Neural progenitor cell (in vitro differentiated cells): ENCODE measurements at places on chromosomes 16 and 17. TPM values are rescaled to one million over a fixed set of nuclear protein-coding genes. Genes with fewer than 3 reads are reported as not detected.
A peak's percentile ranks its signal among the peaks of the same experiment; 100 is the strongest.

DNA sequence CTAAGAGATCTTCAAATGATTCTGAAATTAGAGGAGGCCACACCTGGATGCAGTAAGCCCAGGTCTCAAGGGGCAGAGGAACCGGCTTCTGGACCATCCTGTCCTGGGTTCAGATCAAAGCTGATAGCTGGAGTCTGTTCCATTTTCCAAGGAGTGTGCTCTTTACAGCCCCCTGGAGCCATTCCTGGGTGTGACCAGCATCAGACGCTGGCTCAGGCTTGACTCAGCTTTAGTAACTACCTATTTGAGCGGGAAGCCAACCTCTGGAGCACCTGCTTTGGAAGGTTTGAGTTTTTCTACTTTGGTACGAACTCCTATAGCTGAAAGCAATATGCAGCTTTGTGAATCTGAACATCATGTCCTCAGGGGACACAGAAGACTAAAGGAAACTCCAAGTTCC is 12.9 kb upstream of the BBS2 start:
- H3K27ac ChIP-seq: no peak overlapping the region
- DNase-seq: no peak
- no peaks in the 10 kb centered on the region for H3K36me3 ChIP-seq

VTN gene
- total RNA-seq: 0.25 and 1.2 TPM in 2 replicates

TPSD1 gene
- not detected in 2 replicates for total RNA-seq

DNA sequence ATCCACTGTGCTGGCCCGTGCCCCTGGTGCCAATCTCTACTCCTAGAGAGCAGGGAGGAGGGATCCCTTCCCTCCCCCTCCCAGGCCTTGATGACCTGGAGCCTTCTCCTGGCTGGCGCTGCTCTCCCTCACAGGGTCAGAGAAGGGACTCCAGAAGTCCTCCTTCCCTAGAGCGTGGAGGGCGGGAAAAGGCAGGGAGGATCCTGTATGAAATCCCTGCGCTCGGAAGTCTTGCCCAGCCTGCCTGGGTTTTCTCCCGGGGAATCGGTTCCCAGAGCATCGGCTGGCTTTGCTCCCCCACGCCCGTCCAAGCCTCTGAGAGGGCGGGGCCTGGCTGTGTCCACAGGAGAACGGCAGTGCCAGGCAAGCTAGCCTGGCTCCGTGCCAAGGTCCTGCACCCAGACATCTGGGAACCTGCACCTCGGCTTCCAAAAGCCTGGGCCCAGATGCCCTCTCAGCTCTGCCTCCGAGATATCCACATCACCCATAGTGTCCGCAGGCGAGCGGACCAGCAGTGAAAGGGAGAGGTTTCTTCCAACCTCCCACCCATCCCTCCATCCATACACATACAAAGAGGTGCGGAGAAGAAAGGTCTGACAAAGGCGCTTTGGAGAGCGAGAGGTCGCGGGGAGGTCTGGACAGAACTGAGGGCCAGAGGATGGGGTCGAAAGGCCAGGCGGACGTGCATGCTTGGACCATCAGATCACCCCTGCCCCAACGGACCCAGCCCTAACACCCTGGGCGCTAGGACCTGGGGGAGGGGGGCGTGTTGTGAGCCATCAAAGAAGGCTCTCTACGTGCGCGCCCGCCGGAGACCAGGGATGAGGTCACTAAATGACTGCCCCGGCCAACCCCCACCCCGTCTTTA is 1.1 kb downstream of the MPP2 start:
- peak overlapping the region; percentile 76 for H3K4me3 ChIP-seq
- H3K27ac ChIP-seq: no peak overlapping the region
- peaks cover 11% of the 10 kb centered on the region for H3K27me3 ChIP-seq

DNA sequence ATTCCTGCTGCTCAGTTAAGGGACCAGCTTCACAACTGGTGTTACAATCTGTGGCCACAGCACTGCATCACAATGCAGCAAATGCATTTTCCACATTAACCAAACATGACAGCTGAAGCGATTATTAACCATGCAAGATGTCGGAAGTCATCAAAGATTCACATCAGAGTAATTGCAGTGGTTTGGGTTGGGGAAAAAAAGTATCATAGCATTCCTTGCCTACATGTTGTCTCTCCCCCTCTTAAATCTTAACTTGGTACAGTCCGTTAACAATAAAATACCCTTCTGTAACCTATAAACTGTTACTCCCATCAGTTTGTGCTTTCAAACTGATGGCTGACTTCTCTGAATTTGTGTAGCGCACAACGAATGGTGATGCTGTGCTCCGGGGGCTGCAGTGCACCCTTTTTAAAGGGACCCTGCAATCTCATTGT is 51.6 kb downstream of the NUP93 start:
- no peaks in the 10 kb centered on the region for H3K27me3 ChIP-seq
- no peaks in the 10 kb centered on the region for H3K36me3 ChIP-seq
- peak overlapping the region; percentile 31 for H3K4me3 ChIP-seq
- H3K4me1 ChIP-seq: peaks cover 93% of the 10 kb centered on the region
- H3K27ac ChIP-seq: peak overlapping the region; percentile 67
- DNase-seq: no peak

ELMO3 gene
- total RNA-seq: 1.9 TPM in 1 of 2 replicates, not detected in the other

GRCh38 chr16:86925067-86925791 is 346.9 kb downstream of the FOXL1 start:
- no peaks in the 10 kb centered on the region for H3K4me1 ChIP-seq
- no peak overlapping the region for H3K27ac ChIP-seq
- no peaks in the 10 kb centered on the region for H3K36me3 ChIP-seq
- no peaks in the 10 kb centered on the region for H3K27me3 ChIP-seq
- H3K4me3 ChIP-seq: no peak overlapping the region

ALOXE3 gene
- total RNA-seq: not detected in 2 replicates

DNA sequence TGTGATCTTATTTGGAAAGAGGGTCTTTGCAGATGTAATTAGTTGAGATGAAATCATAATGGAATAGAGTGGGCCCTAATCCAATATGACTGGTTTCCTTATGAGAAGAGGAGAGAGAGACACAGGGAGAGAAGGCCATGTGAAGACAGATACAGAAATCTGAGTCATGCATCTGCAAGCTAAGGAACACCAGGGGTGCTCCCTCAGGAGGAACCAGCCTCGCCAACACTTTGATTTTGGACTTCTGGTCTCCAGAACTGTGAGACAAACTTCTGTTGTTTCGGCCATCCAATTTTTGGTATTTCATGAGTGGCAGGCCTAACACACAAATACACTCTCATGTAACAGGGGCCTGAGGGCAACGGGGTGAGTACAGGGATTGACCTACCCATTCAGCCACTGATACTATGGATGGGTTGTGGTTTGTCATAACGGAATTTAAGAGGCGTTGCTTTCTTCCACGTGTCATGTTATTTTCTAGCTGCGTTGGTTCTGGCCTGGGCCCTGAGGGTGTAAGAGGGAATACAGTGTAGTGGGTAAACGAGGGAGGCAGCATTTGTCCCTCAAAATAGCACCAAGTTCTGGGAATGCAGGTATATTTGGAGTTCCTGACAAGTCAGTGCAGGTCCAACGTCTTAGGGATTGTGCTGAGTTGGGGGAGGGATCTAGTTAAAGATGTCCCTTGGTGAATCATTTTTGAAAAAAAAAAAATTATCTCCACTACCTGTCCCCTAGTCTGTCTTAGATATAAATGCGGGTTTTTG is 17.7 kb downstream of the PLCG2 start:
- H3K27ac ChIP-seq: no peak overlapping the region
- no peaks in the 10 kb centered on the region for H3K27me3 ChIP-seq
- H3K4me1 ChIP-seq: no peaks in the 10 kb centered on the region

GAST gene
- not detected in 2 replicates for total RNA-seq

- no peak for DNase-seq
- H3K4me3 ChIP-seq: no peak overlapping the region
- peaks cover 23% of the 10 kb centered on the region for H3K4me1 ChIP-seq
- no peaks in the 10 kb centered on the region for H3K36me3 ChIP-seq
- no peak overlapping the region for H3K27ac ChIP-seq
These were observed 13.3 kb downstream of the CAVIN1 start for GRCh38 chr17:42409523-42410318.

GRCh38 chr17:8164815-8165131 is 2.0 kb upstream of the VAMP2 start:
- H3K4me1 ChIP-seq: peaks cover 23% of the 10 kb centered on the region
- no peaks in the 10 kb centered on the region for H3K27me3 ChIP-seq
- H3K4me3 ChIP-seq: no peak overlapping the region
- no peak overlapping the region for H3K27ac ChIP-seq
- H3K36me3 ChIP-seq: peaks cover 4% of the 10 kb centered on the region

DNA sequence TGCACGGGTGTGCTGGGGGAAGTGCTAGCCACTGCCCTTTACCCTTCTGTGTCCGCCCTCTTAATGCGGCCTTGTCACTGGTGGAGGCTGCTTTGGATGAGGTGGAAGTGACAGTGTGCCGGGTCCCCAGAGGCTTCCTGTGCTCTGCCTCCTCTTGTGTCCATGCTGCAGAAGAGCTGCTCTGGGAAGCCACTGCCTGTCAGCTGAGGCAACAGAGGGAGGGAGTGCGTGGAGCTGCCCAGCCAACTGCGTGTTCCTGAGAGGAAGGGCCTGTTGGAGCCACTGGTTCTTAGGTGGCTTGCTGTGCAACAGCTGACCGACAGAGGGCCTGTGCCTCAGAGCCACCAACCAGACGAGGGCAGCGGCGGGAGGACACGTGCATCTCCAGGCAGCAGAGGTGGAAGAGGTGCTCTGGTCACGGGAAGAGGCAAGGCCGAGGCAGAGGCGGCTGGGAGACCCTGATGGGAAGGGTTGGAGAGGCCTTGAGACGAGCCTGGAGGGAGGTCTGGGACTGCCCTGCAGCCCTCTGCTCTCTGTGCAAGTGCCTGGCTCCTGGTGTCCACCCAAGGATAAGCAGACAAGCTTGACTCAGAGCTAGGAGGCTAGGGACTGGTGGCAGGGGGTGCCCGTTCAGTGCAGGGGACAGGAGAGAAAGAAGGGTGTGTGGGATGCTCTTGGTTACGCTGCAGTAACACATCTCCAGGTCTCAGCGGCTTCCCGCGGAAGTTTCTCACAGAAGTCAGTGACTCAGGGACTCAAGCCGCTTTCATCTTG is 25.4 kb downstream of the B9D1 start:
- H3K4me1 ChIP-seq: peaks cover 6% of the 10 kb centered on the region
- peak; percentile 47 for DNase-seq
- no peak overlapping the region for H3K4me3 ChIP-seq
- H3K27ac ChIP-seq: no peak overlapping the region

- no peaks in the 10 kb centered on the region for H3K4me1 ChIP-seq
- H3K36me3 ChIP-seq: peaks cover 5% of the 10 kb centered on the region
- no peak overlapping the region for H3K27ac ChIP-seq
- H3K27me3 ChIP-seq: no peaks in the 10 kb centered on the region
- H3K4me3 ChIP-seq: no peak overlapping the region
These were observed 56.9 kb upstream of the ALDH3A1 start for GRCh38 chr17:19805006-19805405.

SRCIN1 gene
- total RNA-seq: 3.8 and 15.6 TPM in 2 replicates

VAT1L gene
- 43.2 and 43.8 TPM in 2 replicates for total RNA-seq

- no peaks in the 10 kb centered on the region for H3K4me1 ChIP-seq
- H3K36me3 ChIP-seq: no peaks in the 10 kb centered on the region
- H3K27ac ChIP-seq: no peak overlapping the region
- H3K4me3 ChIP-seq: no peak overlapping the region
- DNase-seq: no peak
These were observed 36.7 kb downstream of the GRIN2C start for GRCh38 chr17:74822939-74823367.

- H3K4me1 ChIP-seq: peaks cover 28% of the 10 kb centered on the region
- peak; percentile 59 for DNase-seq
- H3K27ac ChIP-seq: no peak overlapping the region
- H3K4me3 ChIP-seq: no peak overlapping the region
- H3K36me3 ChIP-seq: no peaks in the 10 kb centered on the region
- H3K27me3 ChIP-seq: peaks cover 11% of the 10 kb centered on the region
These were observed 29.9 kb upstream of the GINS2 start for GRCh38 chr16:85718682-85719081.

DNA sequence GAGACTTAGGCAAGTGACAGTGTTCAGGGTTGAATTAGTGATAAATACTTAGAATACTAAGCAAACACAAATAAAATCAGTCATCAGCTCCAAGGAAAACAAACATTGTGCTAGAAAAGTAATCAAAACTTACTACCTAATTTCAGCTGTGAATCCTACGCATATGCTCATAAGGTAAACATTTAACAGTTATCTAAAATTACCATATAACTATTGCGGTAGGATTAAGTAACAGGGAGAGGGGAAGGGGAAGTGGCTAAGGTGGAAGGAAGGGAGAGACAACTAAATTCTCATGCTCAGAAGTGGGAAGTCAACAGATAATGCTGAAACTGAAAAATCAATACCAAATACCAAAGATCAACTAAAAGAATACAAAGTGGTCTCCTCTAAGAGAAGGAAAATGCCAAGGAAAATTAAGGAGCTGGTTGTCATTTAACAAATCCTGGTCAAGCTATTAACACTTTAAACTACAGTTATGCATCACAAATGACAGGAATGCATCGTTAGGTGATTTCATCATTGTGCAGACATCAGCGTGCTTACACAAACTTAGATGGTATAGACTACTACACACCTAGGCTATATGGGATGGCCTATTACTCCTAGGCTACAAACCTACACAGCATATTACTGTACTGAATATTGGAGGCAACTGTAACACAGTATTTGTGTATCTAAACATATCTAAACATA is 20.0 kb downstream of the USP32 start:
- no peaks in the 10 kb centered on the region for H3K36me3 ChIP-seq
- peaks cover 11% of the 10 kb centered on the region for H3K4me1 ChIP-seq
- no peak overlapping the region for H3K4me3 ChIP-seq
- DNase-seq: no peak

RASL10B gene
- total RNA-seq: 4.8 and 14.5 TPM in 2 replicates

GRCh38 chr17:78132084-78132676 is 1.6 kb downstream of the TMC8 start:
- peak overlapping the region; percentile 41 for H3K4me3 ChIP-seq
- no peak overlapping the region for H3K27ac ChIP-seq
- H3K4me1 ChIP-seq: peaks cover 15% of the 10 kb centered on the region
- no peak for DNase-seq
- H3K36me3 ChIP-seq: no peaks in the 10 kb centered on the region

- no peaks in the 10 kb centered on the region for H3K27me3 ChIP-seq
- peaks cover 15% of the 10 kb centered on the region for H3K4me1 ChIP-seq
- no peaks in the 10 kb centered on the region for H3K36me3 ChIP-seq
- DNase-seq: no peak
- no peak overlapping the region for H3K27ac ChIP-seq
These were observed 4.6 kb downstream of the PRSS8 start for GRCh38 chr16:31130899-31131298.

GRIN2C gene
- 0.03 TPM in 1 of 2 replicates, not detected in the other for total RNA-seq

- no peak overlapping the region for H3K27ac ChIP-seq
- H3K4me1 ChIP-seq: peaks cover 39% of the 10 kb centered on the region
- H3K36me3 ChIP-seq: no peaks in the 10 kb centered on the region
- H3K27me3 ChIP-seq: no peaks in the 10 kb centered on the region
- H3K4me3 ChIP-seq: no peak overlapping the region
These were observed 52.6 kb downstream of the PIMREG start for GRCh38 chr17:6496640-6497441.

- no peak within 1 kb of the TSS for H3K27ac ChIP-seq
- peak within 1 kb of the TSS; percentile 43 for H3K4me3 ChIP-seq
- peaks cover 36% of the 10 kb centered on the region for H3K27me3 ChIP-seq
- peaks cover 7% of the 10 kb centered on the region for H3K4me1 ChIP-seq
These were observed at the start of gene ZNF385C for GRCh38 chr17:42097691-42098631. Gene ZNF385C (minus strand): TSS chr17:42098473. CDS start chr17:42063056, 35,417 bp downstream.
